ENCODE measurements at places on chromosomes 3 and 15.

- DNase-seq = no peak
Measured at GRCh38 chr15:88651971-88652370, 13.2 kb downstream of the ISG20 start.

GRCh38 chr3:57661404-57661803 is 31.5 kb downstream of the DENND6A start:
- DNase-seq = no peak

DNA sequence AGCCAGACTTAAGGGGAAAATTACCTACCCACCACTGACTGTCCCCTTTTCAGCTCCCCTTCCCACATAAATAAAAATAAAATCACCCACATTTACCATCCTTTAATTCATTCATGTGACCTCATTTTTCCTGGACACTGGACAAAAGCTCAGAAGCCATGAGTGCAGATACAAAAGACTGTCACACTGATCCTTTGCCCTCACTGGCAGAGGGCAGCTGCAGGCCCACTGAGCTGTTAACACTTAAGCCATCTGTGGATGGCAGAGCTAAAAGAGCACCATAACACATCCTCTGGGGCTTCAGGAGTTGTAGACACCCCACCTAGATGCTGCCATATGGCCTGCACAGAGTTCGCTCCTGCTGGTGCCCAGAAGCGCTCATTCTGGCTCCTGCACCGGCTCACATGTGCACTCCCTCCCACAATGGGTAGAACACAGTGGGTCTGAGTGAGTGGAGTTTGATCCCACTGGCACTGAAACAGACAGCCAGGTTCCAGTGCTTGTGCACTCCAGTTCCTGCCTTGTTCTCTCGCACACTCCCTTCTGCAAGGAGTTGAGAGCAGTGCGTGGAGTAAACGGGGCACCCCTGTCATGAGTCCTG is 38.8 kb downstream of the EDC3 start:
- no peak for DNase-seq

GRCh38 chr15:70495991-70496599 is 267.3 kb downstream of the UACA start:
- DNase-seq = no peak

DNA sequence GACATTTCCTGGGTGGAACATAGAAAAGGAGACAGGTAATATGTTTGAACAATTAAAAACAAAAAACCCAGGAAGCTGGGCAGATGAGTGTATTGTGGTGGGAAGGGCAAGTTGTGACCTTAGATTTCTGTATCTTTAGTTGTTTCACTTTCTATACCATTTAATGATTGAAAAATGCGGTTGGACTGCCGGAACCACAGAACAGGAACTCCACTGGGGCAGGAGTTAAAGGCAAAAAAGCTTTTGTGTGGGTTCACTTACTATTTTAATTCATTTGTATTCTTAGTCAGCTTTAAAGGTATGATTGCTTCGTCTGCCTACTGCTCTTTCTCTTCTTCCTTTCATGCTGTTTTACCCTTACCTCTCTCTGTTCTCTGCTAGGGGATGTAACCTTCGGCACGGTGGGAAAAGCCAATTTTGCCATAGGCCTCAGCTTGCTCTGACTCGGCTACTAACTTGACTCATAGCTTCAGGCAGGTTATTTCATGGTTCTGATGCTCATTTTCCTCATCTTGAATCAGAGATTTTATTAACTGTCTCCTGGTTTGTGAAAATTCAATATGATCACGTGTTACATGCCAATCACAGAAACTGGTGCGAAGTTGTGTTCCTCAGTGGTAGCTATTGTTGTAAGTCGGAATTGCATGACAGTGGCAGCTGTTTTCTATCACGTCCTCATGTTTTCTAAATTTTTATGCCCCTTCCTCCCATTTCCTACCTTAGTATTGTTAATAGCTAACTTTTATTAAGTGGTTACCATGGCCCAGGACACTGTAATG is 1.6 kb upstream of the MCTP2 start:
- no peak for DNase-seq

- no peak for DNase-seq
Measured at GRCh38 chr15:63600001-63600615, 2.9 kb downstream of the FBXL22 start.

- DNase-seq = no peak
Measured at GRCh38 chr3:74055061-74055460, 430.3 kb upstream of the PDZRN3 start.

GRCh38 chr15:100201376-100202280 is 140.1 kb downstream of the ADAMTS17 start:
- no peak for DNase-seq

DNA sequence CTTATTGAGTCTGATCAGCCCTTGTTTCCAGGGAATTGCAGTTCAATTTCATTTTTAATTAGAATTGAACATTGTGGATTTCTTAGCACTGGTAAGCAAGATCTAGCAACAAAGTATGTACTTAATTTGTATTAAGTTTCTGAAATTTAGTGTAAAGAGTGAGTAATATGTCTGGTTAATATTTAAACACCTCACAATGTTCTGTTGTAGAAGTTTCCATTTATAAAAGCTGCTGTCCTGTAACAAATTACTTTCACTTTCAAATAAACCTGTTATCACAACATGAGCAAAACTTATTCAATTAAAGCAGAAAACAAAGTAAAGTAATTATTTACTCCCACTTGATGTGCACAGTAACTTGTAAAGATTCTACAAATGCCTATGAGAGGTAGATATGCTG is 448.5 kb downstream of the NAALADL2 start:
- no peak for DNase-seq

DNA sequence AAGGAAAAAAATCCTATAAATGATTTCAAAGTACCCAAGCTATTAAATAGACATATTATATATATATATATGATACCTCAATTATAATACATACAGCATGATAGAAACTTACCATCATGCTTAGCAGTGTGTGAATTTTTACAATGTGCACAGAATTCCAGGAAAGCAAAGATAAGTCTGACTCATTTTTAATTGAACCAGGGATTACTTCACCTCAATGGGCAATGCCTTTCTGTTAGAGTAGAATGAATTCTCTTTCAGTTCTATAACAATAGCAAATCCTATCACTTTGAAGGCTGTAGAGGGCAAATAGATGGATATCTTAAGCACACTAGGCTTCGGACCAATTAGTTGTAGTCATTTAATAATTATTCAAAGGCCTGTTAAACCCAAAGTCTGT is 54.8 kb upstream of the P3H2 start:
- peak; percentile 28 for DNase-seq

DNA sequence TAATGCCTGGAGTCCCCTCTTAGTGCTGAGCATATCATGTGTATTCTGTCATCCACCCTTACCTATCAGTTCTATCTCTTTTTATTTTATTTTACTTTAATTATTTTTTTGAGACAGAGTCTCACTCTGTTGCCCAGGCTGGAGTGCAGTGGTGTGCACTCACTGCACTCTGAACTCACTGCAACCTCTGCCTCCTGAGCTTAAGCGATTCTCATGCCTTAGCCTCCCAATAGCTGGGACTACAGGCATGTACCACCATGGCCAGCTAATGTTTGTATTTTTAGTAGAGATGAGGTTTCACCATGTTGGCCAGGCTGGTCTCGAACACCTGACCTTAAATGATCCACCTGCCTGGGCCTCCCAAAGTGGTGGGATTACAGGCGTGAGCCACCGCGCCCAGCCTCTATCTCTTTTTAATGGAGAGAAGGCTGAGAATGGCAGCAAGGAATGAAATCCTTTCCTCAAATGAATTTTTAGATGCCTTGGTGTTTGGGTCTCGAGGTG is 11.4 kb downstream of the SACM1L start:
- no peak for DNase-seq

- peak; percentile 18 for DNase-seq
Measured at GRCh38 chr3:147157631-147158030, 248.7 kb downstream of the ZIC4 start.

- no peak for DNase-seq
Measured at GRCh38 chr3:153215966-153216365, 53.9 kb downstream of the RAP2B start.

DNA sequence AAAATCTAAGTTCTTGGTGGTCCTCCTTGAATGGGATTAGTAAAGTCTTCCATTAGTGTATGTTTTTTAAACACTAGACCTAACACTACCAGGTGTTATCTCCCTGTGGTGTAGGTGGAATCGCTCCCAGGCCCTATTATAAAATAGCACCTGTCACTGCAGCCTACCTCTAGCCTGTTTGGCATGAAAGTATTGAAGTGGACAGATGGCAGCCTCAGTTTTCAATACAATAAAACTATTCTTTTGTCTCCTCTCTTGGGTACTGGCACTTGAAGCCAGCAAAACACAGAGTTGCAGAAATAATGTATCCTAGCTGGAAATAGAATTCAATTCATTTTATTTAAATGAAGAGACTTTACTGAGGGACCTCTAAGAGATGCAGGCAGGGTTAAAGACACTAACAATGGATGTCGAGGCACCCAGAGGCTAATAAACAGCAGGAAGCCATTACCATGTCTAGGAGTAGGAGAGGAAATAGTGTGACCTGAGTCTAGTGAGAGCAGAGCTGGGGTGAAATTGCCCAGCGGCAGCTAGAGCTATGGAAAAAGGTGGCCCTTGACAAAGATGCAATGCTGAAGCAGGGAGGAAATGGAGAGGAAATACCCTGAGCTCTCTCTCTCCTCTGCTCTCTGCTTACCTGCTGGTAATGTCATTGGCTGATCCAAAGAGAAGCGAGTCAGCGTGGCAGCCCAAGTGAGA is 49.1 kb upstream of the TMEM158 start:
- no peak for DNase-seq

DNA sequence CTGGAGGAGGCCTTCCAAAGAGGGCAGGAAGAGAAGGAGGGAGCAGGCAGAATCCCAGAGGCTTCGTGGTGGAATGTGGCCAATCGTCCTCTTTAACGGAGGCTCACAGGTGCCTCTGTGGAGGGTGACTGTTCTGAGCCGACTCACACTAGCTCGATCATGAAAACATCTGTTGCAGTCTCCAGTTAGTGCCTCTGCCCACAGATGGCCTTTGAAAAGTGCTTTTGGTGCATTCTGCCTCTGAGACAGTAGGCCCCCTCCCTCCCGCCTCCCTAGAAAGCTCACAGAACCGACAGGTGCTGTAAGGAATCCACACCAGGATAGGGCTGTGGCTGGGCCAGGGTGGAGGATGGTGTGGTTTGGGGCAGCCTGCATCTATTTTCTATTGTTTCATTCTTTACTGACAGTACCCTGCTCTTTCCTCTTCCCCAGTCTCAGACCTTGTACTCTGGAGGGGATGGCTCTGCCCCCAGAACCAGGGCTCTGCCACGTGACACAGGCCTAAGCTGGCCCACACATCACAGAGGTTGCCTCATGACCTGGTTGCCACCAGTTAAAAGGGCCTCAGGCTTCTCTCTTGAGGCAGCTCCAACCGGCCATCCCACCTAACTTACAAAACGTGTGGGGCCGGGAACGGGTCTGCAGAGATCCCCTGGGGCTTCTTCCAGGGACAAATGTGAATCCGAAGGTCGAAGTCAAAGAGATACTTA is 27.2 kb upstream of the PIGZ start:
- no peak for DNase-seq

DNA sequence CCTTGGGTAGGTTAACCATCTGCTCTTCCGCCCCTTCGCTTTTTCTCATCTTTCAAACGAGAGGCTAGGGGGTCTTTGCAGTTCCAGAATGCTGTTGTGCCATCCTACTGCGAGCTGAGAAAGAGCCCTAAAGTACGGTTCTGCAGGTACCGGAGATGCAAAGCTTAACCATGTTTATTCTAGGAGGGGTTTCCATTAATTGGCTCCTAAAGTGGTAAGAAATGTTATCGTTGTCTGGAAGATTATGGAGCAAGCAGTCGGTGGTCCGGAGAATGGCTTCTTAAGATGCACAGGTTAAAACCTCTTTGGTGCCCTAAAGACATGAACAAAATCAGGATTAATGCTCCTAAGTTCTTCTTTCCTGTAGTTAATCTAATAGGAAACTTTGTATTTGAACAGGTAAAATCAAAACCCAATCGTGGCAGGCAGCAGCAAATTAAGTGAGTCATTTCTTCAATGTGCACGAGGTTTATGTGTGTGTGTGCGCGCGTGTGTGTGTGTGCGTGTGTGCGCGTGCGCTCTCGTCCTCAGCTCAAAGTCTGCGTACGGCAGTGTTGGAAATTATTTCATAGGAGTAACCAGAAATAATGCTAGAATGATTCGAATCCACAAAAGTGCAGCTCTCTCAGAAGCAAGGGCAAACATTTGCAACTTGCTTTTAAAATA is 772 bp downstream of the FAM81A start:
- DNase-seq = no peak

DNA sequence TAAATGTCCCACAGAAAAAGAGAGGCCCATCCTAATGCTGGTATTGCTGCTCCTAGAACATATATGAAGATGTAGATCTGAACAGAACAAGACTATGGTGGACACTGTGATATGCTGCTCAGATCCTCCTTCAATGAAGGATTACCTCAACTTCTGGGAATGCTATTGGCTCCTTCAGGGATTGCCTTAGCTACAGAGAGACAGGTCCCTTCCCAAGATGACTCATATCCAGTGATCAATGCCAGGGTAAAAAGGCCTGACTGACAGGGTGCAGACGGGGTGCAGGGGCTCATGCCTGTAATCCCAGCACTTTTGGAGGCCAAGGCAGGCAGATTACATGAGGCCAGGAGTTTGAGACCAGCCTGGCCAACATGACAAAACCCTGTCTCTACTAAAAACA is 20.5 kb upstream of the STAG1 start:
- DNase-seq = peak; percentile 20

GRCh38 chr3:126476166-126477060 is 722 bp upstream of the ZXDC start:
- DNase-seq = no peak

DNA sequence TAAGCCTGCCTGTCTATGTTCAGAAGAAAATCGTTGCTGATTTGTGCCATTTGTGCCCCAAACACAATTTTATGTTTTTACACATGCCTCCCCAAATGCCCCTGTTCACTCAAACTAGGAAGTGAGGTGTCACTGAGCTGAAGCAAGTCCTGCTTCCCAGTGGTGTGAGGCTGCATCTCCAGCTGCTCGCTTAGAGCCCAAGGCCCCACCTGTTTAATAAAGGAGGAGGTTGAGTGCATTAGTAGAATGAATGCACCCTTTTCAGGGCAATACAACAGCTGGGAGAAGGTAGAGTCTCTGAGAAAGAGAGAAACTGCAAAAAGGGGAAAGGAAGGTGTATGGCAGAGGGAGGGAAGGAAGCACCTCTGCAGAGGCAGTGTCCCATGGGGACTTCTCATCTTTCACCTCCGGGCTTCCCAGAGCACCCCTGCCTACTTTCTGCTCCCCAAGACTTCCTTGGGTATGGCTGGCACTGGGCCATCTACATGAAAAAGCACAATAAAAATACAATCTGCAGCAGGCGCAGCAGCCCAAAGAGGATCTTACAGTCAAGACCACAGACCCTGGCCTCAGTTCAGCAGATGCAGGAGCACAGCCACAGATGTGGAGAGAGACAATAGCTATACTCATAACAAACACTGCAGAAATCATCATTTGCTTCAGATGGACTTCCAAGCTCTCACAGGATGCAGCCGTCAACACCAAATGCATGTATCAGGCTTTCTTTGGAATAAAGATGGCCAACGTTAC is 165.9 kb downstream of the POLR2M start:
- no peak for DNase-seq

DNA sequence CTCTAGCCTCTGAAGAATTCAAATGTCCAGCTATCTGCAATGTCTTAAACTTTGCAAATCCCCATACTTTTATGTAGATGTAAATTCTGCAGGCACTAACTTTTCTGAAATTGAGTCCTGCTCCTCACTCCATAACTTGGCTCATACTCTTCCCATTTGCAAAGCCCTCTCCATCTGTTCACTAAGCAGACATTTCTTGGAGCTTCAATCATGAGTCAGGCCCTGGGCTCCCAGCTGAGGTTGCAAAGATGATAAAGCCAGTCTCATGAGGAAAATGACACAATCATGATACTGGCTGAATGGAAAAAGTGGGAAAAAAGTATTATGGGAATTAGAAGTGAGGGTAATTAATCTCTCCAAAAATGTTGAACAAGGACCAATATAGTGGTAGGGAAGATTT is 507.6 kb downstream of the NR2F2 start:
- DNase-seq = no peak

Measured in HFFc6 (cell line).